ENCODE measurements at places on chromosomes 4 and X.

- peak; percentile 30 for DNase-seq
Measured at GRCh38 chr4:53908661-53909078, 155.7 kb downstream of the CHIC2 start.

DNA sequence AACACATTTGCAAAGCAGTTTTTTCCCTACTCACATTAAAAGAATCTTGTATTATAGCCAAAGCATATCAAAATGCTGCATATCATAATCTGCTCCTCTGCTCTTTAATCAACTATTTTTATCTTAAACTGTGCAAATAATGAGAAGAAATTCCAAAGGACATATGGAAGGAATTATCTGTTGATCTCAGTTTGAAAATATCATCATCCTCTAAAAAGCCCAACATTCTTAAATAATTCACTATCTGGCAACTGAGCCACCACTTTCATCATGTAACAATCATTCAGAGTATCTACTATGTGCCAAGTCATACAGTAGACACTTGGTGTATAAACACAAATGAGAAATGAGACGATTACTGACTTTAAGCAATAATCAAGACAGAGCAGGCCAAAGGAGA is 63.0 kb downstream of the PRSS12 start:
- DNase-seq: no peak

DNA sequence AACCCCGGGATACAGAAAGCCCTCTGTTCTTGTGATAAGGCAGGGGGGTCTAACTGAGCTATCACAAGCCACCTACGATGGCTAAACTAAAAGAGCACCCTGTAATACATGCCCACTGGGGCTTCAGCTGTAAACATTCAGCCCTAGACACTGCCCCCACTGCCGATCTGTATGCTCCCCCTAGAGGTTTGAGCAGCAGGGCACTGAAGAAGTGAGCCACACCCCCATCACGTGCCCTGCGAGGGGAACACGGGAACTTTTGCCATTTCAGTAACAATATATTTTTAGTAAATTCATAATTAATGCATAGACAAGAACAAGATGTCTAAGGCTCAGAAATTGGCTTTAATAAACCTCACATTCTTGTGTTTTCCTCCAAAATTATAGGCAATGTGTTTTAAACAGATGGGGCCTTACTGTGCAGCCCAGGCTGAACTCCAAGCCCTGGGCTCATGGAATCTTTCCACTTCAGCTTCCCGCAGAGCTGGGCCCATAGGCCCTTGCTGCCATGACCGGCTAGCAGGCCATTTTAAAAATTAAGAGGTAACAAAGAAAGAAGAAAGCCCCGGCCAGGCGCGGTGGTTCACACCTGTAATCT is 235.3 kb upstream of the SFRP2 start:
- DNase-seq: no peak

DNA sequence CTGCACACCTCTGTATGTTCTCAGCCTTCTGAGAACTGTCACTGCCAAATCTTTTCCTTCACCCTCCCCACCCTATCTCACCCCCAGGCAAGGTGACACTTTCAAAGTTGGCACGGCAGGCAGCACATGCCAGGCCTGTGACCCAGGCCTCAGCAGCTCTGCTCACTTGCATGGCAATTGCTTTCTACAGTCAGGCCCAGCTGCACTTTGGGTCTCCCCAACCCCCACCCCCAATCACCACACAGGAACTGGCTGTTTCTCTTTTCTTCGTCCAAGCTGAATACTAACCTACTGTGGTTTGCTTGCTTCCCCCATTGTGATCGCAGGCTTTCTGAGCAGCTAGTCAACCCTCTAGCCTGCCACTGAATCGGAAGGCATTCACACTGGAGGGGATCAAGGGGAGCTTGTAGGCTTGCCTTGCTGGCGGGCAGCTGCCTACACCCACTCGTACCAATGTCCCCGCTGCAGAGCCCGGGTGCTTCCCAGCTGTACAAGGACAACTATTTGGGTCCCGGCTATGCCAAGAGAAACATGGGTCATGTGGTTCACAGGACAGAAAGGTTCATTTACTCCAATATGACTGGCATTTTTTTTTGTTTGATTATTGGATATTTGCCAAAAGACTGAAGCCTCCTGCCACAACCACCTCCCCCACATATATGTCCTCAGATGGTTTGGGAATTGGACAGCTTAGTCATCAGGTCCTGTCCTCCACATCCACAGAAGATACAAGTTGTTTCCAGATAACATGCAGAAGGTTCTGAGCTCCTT is 28.1 kb downstream of the SLC25A43 start:
- peak; percentile 3 for DNase-seq

- DNase-seq: no peak
Measured at GRCh38 chr4:102614801-102615200, 113.6 kb downstream of the NFKB1 start.

- no peak for DNase-seq
Measured at GRCh38 chrX:31258166-31258565, 186.3 kb upstream of the FTHL17 start.

GRCh38 chrX:136192839-136193414 is 45.6 kb downstream of the FHL1 start:
- DNase-seq: no peak

- DNase-seq: no peak
Measured at GRCh38 chr4:38531141-38531727, 132.8 kb upstream of the KLF3 start.

DNA sequence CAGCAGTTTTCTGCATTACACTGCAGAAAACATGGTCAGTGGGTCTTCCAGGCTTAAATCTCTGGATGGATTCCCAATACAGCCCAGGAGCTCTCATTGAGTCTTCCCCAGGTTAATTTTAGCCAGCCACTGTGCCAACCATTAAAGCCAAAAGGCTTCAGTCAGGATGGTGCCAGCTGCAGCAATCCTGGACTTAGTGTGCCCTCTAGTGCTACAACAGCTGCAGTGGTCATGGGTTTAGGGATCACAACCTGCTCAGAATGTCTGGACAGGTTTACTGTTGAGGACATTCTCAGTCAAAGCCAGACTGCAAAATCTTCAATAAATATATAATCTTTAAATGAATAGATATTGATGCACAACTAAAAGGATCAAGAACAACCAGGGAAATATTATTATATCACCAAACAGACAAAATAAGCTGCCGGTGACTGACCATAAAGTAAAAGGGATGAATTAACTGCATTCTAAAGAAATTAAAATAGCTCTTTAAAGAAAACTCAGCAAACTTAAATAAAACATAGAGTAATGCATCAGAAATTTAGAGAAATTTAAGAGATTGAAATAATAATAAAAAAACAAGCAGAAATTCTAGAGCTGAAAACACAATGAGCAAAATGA is 639.9 kb downstream of the SPOCK3 start:
- no peak for DNase-seq

DNA sequence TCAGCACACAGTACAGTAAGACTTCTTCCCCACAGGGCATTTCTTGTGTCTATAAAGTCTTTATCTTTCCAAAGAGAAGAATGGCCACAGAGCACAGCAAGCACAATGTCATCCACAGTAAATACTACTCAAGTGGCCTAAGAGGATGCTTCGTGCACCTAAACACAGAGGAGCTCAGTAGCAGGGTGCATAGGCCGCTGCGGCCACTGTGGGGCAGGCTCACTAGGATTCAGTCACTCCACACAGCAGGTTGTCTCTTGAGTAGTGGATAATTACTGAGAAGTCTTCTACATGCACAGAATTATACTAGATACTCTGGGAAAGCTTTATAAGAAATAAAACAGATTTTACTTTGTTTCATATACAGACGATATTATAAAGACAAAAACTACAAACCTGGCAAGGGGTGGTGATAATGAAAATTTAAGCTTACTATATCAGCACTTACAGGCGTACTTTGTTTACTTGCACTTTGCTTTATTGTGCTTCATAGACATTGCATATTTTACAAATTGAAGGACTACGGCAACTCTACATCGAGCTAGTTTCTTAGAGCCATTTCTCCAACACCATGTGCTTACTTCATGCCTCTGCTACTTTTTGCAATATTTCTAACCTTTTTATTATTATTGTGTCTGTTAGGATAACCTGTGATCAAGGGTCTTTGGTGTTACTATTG is 78.5 kb downstream of the PRDM5 start:
- no peak for DNase-seq

GRCh38 chrX:42695800-42696358 is 82.1 kb downstream of the PPP1R2C start:
- DNase-seq: no peak

DNA sequence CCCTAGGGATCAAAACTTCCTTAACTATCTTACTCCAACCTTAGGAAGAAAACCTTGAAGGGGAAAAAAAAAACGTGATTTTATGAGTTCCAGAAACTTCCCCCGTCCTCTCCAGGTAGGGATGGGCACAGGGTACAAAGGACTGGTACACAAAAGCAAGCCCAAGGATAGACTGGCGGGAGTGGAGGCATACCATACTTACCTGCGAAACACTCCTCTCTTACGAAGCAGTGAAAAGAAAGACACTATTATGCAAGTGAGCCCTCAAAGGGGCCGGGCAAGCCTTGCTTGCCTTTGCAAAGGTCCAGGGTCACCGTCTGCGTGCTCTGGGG is 651 bp downstream of the TSPAN6 start:
- no peak for DNase-seq

- DNase-seq: no peak
Measured at GRCh38 chrX:47518144-47518543, 35.1 kb upstream of the ZNF41 start.

DNA sequence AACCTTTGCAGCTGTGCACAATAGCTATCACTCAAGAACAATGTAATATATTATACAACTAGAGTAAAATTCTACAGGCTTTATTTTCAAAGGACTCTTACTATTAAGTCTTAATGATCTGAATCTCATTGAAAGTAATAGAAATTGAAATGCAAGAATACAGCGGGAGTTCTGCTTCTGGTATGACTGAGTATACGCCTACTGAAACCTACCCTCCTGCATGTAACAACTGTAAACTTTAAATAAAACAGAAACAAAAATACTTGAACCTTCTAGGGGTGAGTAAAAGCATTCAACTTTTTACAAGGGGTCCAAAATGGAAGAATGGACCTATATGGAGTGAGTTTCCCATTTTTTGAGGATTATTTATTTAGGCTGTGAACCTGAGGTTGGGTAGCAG is 13.5 kb downstream of the DCHS2 start:
- DNase-seq: no peak

- DNase-seq: no peak
Measured at GRCh38 chr4:101954351-101954750, 163.8 kb downstream of the BANK1 start.

DNA sequence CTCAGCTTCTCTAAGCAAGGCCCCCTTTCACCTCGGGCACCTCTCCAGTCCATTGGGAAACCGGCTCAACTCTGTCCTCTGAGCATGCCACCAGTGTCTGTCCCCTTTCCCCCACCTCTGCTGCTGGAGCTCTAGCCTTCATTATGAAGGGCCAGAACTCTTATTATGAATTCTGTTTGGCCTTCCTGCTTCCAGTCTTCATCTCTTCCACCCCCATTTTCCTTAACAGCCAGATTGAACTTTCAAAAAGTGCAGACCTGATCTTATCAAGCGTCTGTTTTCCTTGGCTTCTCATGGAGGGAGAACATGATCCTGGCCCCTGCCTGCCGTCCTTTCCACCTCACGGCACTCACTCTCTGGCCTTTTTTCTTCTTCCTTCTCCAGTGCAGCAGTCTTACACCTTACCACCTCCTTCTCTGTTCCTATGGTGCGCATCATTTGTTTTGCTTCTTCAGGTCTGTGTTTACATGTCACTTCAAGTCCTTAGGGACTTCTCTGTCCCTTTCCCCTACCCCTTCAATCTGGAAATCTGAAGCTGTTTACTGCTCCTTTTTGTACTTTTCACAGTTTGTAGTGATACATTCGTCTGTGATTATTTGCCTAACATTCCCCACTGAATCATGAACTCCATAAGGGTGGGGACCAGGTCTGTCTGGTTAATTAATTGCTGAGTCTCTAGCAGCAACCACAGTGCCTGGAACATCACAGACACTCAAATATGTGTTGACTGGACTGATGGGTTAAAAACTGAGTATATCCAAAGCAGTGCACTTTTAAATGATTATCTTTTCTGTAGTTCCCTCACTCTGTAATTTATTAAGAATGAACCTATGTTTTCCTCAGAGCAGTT is 55.8 kb downstream of the FNIP2 start:
- no peak for DNase-seq

Data from posterior cingulate gyrus (tissue), 11 donors.